ENCODE measurements at places on chromosomes 12 and 14.

DNA sequence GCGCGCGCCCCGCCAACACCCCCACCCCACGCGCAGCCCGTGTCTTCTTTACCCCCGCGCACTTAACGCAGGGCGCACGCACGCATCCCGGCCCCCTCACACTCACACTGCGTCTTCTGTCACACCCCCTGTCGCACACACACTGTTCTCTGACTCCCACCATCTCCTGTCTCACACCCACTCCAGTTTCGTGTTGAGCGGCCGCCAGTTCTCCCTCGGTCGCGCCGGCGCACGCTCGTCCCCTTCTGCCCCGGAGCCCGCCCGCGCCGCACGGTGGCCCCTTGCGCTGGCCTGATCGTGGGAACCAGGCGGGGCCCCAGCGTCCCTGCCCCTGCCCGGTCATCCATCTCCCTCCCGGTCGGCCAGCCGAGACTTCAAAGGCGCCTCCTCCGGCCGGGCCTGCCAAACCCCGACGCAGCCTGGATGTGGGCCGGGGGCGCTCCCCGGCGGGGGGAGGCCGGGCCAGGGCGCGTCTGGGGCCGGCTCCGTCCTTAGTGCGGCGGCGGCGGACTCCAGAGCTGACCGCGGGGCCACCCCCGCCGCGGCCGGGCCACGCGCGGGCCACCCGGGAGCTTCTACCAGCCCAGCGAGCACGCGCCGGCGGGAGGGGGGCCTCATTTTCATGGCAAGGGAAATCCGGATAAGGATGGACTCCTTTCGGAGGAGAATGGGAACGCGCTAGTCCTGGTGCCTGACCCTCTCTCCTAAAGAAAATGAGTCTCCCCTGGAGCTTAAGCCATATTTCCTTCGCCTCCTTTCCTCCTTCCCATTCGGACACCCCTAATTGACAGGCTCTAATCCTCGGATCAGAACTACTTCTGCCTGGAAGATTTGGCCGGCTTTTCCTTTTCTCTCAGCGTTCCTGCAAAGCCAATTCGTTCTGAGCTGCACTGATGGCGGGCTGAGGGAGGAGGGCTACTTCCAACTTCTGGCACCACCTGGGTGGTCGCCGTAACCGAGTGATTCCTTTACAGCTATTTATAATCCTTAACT lies 82.0 kb upstream of the HMGA2 start:
- H3K36me3 ChIP-seq: no peaks in the 10 kb centered on the region
- no peak for DNase-seq
- H3K4me1 ChIP-seq: peaks cover 16% of the 10 kb centered on the region
- H3K27me3 ChIP-seq: no peaks in the 10 kb centered on the region
- H3K27ac ChIP-seq: peak overlapping the region; percentile 77

GRCh38 chr12:107251288-107251687 lies 157.9 kb upstream of the CRY1 start:
- no peaks in the 10 kb centered on the region for H3K36me3 ChIP-seq
- H3K4me3 ChIP-seq: no peak overlapping the region
- H3K27ac ChIP-seq: no peak overlapping the region
- H3K4me1 ChIP-seq: no peaks in the 10 kb centered on the region
- no peaks in the 10 kb centered on the region for H3K27me3 ChIP-seq
- DNase-seq: no peak

DNA sequence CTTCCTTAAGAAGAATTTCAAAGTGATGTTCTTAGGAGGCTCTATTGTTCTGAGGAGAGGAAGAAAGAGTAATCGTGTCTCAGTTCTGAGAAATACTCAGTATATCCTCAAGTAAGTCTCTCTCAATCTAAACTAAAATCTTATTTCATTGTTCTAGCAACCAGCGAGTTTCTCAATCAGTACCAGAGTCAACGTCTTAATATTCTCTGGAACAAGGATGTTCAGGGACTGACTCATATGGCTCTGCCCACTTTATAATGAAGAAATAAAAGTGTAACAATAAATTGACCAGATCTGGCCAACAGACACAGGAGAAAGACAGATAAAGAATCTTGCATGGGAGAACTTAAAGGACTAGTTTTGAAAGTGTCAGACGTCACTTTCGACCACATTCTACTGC lies 469.8 kb upstream of the FLRT2 start:
- H3K27me3 ChIP-seq: no peaks in the 10 kb centered on the region
- no peaks in the 10 kb centered on the region for H3K4me1 ChIP-seq
- no peak overlapping the region for H3K4me3 ChIP-seq
- no peak for DNase-seq

GRCh38 chr14:44963775-44964380 lies 1.9 kb downstream of the TOGARAM1 start:
- peaks cover 7% of the 10 kb centered on the region for H3K36me3 ChIP-seq
- 0 out of 2 replicates have a peak overlapping the region, but pooled peaks have one; percentile 61 for H3K27ac ChIP-seq
- H3K4me1 ChIP-seq: peaks cover 4% of the 10 kb centered on the region
- H3K4me3 ChIP-seq: peak overlapping the region; percentile 77

DNA sequence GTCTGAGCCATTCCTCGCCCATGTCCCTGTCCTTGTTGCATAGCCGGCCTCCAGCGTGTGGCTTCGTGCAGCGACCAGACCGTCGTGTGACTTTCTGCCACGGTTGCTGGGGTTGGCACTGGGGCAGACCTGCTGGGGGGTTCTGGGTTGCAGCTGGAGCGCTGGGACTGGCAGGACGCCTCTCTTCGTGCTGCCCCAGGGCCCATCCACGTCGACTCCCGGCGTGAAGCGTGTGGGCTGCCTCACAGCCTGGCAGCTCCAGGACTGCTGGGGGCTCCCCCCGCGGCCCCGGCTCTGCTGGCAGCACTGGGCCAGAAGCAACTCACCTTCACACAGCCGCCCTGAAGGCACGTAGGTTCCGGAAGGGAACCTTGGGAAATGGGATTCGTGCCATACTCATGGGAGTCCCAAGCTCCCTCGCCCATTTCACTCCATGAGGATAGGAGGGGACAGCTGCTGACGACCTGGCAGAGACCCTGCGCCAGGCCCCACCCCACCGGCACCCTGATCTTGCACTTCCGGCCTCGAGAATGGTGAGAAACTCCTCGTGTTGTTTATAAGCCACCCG lies 51.9 kb downstream of the GALNT9 start:
- DNase-seq: no peak
- H3K4me1 ChIP-seq: no peaks in the 10 kb centered on the region
- no peak overlapping the region for H3K27ac ChIP-seq
- no peaks in the 10 kb centered on the region for H3K36me3 ChIP-seq

GRCh38 chr12:18907728-18908127 lies 169.8 kb downstream of the CAPZA3 start:
- no peaks in the 10 kb centered on the region for H3K36me3 ChIP-seq
- H3K4me3 ChIP-seq: no peak overlapping the region
- H3K27me3 ChIP-seq: no peaks in the 10 kb centered on the region
- no peaks in the 10 kb centered on the region for H3K4me1 ChIP-seq

GRCh38 chr12:39605996-39606395 lies 13.6 kb downstream of the ABCD2 start:
- no peak overlapping the region for H3K4me3 ChIP-seq
- no peak overlapping the region for H3K27ac ChIP-seq
- no peak for DNase-seq
- H3K27me3 ChIP-seq: no peaks in the 10 kb centered on the region
- no peaks in the 10 kb centered on the region for H3K4me1 ChIP-seq
- no peaks in the 10 kb centered on the region for H3K36me3 ChIP-seq

GRCh38 chr14:102796661-102797190 lies 19.5 kb downstream of the TRAF3 start:
- H3K4me3 ChIP-seq: no peak overlapping the region
- H3K27me3 ChIP-seq: no peaks in the 10 kb centered on the region
- 0 out of 2 replicates have a peak, but pooled peaks cover 3% of the 10 kb centered on the region for H3K4me1 ChIP-seq
- H3K36me3 ChIP-seq: no peaks in the 10 kb centered on the region
- H3K27ac ChIP-seq: no peak overlapping the region

DNA sequence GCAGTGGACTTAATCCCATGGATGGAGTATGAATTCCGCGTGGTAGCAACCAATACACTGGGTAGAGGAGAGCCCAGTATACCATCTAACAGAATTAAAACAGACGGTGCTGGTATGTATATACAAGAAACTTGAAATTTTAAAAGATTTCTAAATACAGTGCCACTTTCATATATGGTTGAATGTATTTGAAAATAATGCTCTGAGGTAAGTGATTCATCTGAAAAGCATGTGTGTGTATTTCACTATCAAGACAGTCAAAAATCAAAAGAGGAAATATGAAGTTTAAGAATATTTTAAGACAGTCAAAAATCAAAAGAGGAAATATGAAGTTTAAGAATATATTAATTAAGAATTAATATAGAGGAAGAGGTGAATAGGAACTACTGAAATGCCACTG lies 195.0 kb upstream of the PDZRN4 start:
- no peaks in the 10 kb centered on the region for H3K27me3 ChIP-seq
- H3K4me1 ChIP-seq: no peaks in the 10 kb centered on the region
- no peaks in the 10 kb centered on the region for H3K36me3 ChIP-seq
- no peak for DNase-seq

Data from Panc1 (cell line).